CD14-positive monocyte (primary cell): ENCODE measurements at places on chromosomes 2 and 18.

DNA sequence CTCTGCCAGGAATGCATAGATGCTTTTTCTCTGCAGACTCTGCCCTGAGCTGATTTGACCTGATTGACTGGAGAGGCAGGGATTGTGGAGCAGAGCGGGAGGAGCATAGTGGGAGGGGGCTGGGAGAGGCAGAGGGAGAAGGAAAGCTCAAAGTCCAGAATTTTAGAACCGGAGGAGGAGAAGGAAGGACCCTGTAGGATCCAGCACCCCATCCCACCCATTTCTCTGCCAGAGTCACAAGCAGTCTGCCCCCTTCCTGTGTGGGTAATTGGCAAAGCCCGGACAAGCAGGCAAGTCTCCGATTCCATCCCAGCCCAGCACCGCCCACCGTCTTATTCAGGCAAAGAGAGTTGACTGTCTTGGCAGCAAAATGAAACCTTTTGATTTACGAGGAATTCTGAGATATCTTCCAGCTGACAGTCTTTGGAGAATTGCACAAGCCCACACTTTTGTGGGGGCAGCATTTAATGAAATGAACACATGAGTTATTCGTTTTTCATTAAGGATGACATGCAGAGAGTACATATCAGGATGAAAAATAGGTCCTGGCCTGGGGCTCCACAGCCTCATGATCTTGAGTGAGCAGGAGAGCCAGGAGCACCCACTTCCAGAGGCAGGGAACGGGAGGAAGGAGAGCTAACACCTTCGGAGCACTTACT is 103.1 kb downstream of the MCFD2 start:
- H3K36me3 ChIP-seq: no peaks in the 10 kb centered on the region
- H3K4me3 ChIP-seq: no peak overlapping the region
- DNase-seq: no peak
- H3K27me3 ChIP-seq: no peaks in the 10 kb centered on the region
- H3K27ac ChIP-seq: no peak overlapping the region

- H3K36me3 ChIP-seq: no peaks in the 10 kb centered on the region
- peak overlapping the region; percentile 62 for H3K27ac ChIP-seq
- H3K27me3 ChIP-seq: no peaks in the 10 kb centered on the region
- peaks cover 13% of the 10 kb centered on the region for H3K4me1 ChIP-seq
- DNase-seq: peak; percentile 54
These were observed 386.9 kb downstream of the FIGN start for GRCh38 chr2:163348857-163349380.

DNA sequence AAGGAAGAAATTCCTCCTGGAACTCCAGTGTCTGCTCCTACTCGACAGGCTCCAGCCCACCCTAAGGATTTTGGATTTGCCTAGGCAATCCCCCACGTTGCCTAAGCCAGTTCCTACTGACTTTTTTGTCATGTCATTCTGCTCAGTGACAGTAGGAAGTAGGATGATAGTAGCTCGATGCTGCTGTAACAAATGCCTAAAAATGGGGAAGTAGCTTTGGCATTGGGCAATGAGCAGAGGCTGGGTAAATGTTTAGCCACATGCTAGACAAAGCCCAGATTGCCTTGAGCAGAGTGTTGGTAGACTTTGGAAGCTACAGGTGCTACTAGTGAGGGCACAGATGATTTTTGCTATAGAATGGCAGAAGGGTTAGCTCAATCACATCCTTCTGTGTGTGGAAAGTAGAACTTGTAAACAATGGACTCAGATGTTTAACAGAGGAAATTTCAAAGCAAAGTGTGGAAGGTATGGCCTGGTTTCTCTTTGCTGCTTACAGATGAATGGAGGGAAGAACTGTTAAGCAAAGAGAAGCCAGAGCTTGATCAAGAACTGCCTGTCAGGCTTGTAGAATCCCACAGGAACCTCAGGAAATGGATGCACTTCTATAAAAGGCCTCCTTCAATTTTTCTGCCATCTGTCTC is 154.8 kb downstream of the RNF144A start:
- peak; percentile 91 for DNase-seq
- H3K4me3 ChIP-seq: no peak overlapping the region
- peak overlapping the region; percentile 90 for H3K27ac ChIP-seq
- peaks cover 38% of the 10 kb centered on the region for H3K4me1 ChIP-seq

- H3K4me3 ChIP-seq: no peak overlapping the region
- H3K4me1 ChIP-seq: no peaks in the 10 kb centered on the region
- no peaks in the 10 kb centered on the region for H3K27me3 ChIP-seq
- DNase-seq: no peak
- no peak overlapping the region for H3K27ac ChIP-seq
These were observed 127.6 kb downstream of the QPCT start for GRCh38 chr2:37471994-37472393.

GRCh38 chr2:72576459-72576858 is 249.4 kb downstream of the EXOC6B start:
- no peak overlapping the region for H3K4me3 ChIP-seq
- no peaks in the 10 kb centered on the region for H3K27me3 ChIP-seq
- H3K36me3 ChIP-seq: no peaks in the 10 kb centered on the region
- no peak for DNase-seq
- H3K27ac ChIP-seq: no peak overlapping the region
- no peaks in the 10 kb centered on the region for H3K4me1 ChIP-seq

DNA sequence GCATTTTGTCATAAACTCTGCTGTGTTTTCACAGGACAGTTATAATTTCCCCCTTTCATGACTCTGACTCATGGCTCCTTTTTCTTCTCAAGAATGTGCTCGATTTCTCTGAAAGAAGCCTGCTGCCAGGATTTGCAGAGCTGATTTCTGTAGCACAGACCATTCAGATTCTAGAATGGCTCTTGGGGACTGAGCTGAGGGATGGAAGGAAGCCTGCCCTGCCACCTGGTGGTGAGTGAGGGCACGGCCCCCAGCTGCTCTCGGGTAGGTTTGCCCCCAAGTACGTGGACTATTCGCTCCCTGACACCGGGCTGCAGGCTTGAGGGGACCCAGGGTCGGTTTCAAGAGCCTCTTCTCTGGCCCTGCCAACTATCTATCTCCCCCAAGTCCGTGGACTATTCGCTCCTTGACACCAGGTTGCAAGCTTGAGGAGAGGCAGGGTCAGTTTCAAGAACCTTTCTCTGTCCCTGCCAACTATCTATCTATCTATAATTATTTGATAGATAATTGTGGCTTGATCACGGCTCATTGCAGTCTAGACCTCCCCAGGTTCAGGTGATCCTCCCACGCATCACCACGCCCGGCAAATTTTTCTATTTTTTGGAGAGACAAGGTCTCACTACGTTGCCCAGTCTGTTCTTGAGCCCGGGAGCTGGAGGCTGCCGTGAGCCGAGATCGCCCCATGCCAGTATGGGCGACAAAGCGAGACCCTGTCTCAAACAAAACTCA is 1.4 kb upstream of the SMYD5 start:
- H3K36me3 ChIP-seq: no peaks in the 10 kb centered on the region
- no peaks in the 10 kb centered on the region for H3K27me3 ChIP-seq
- peaks cover 12% of the 10 kb centered on the region for H3K4me1 ChIP-seq
- H3K4me3 ChIP-seq: no peak overlapping the region

- no peak overlapping the region for H3K27ac ChIP-seq
- peaks cover 5% of the 10 kb centered on the region for H3K4me1 ChIP-seq
- H3K4me3 ChIP-seq: no peak overlapping the region
- DNase-seq: no peak
- no peaks in the 10 kb centered on the region for H3K27me3 ChIP-seq
These were observed 16.5 kb upstream of the CNNM3 start for GRCh38 chr2:96799623-96799935.

GRCh38 chr2:164737612-164738081 is 104.0 kb downstream of the COBLL1 start:
- H3K27ac ChIP-seq: no peak overlapping the region
- no peaks in the 10 kb centered on the region for H3K36me3 ChIP-seq
- no peak overlapping the region for H3K4me3 ChIP-seq

DNA sequence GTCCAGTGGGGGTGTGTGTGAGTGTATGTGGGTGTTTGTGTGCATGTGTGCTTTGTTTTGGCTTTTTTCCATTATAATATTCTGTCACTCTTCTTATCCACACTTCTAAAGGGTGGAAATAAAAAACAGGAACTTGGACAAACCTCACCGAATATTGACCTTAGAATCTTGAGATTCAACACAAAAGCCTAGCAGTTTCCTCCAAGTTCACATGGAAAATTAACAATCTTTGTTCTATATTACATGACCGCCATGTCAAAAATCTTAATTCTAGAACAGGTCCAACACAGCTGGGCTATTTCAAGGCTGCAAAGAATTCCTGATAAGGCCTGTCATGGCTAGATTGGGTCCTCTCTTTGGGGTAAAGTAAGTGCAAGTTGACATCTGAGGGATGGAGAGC is 169.3 kb upstream of the OSR1 start:
- no peaks in the 10 kb centered on the region for H3K27me3 ChIP-seq
- no peaks in the 10 kb centered on the region for H3K36me3 ChIP-seq
- no peaks in the 10 kb centered on the region for H3K4me1 ChIP-seq
- H3K27ac ChIP-seq: no peak overlapping the region

DNA sequence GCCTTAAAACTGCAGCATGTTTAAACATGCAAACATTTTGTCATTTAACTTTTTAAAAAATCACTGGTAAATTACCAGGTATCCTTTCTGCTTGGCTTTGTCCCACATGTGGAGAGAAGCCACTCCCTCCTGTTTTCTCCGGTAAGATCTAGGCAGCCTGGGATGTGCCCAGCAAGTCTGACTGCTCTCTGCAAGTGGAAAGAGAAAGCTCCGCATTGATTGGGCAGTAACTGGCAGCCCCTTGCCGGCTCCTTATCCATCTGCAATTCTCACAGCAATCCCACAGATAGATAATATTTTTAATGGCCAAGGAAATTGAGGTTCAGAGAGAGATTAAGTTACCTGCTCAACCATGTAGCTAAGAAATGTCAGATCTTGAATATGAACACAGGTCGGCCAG is 136.1 kb downstream of the TMEM200C start:
- H3K36me3 ChIP-seq: no peaks in the 10 kb centered on the region
- no peak overlapping the region for H3K27ac ChIP-seq
- H3K27me3 ChIP-seq: no peaks in the 10 kb centered on the region

GRCh38 chr2:27049422-27050280 is 1.8 kb upstream of the AGBL5 start:
- H3K27ac ChIP-seq: no peak overlapping the region
- peaks cover 6% of the 10 kb centered on the region for H3K27me3 ChIP-seq
- DNase-seq: no peak
- peaks cover 6% of the 10 kb centered on the region for H3K36me3 ChIP-seq

DNA sequence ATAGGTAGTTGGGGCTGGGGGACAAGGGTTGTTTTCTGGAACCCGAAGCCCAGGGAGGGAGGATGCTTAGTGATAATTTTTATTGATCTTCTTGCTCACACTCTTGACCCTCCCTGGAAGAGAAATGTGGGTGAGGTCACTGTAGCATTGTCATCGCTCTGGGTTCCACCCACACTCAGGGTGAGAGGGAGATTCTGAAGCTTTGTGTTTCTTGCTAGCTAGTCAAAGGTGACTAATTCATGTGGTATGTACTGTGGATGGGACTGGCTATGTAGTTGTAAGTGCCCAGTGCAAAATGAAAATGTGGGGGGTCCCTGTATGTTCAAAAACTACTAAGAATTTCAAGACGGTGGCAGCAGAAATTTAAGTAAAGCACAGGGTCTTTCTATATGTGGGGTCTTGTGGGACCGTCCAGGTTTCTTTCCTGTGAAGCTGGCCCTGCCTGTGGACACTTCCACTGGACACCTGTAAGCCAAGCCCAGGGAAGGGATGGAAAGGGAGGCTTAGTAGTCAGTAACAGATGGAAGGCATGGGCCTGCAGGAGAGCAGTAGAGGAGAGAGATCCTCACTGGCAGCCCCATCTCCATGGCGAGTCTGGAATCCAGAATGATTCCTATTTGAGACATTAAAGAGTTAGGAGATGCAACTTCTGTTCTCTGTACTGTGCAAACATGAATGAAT is 35.0 kb downstream of the TSN start:
- no peak overlapping the region for H3K27ac ChIP-seq
- H3K27me3 ChIP-seq: no peaks in the 10 kb centered on the region
- no peaks in the 10 kb centered on the region for H3K4me1 ChIP-seq
- H3K4me3 ChIP-seq: no peak overlapping the region
- no peak for DNase-seq

GRCh38 chr2:99522157-99522556 is 32.3 kb upstream of the REV1 start:
- no peaks in the 10 kb centered on the region for H3K4me1 ChIP-seq
- no peak for DNase-seq
- H3K27ac ChIP-seq: no peak overlapping the region
- H3K36me3 ChIP-seq: no peaks in the 10 kb centered on the region
- no peak overlapping the region for H3K4me3 ChIP-seq

- H3K27ac ChIP-seq: no peak overlapping the region
- no peak overlapping the region for H3K4me3 ChIP-seq
- H3K4me1 ChIP-seq: peaks cover 11% of the 10 kb centered on the region
- no peaks in the 10 kb centered on the region for H3K27me3 ChIP-seq
These were observed 27.5 kb upstream of the FAM124B start for GRCh38 chr2:224429441-224429810.

DNA sequence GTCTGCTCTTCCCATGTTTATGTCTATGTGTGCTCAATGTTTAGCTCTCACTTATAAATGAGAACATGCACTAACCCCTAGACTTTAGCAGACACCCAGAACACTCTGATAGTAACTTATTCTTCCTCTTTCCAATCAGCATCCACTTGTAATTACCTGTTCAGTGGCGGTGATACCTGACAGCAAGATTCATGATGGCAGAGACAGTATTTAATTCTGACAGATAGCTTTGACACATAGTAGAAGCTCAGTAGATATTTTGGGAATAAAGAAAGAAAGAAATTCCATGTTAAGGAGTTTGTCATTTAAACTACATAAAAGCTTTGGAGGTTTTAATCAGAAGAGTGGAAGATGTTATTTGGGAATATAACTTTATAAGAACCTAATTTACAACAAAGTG is 171.3 kb downstream of the CDH7 start:
- H3K27ac ChIP-seq: no peak overlapping the region
- no peaks in the 10 kb centered on the region for H3K27me3 ChIP-seq
- H3K36me3 ChIP-seq: no peaks in the 10 kb centered on the region

- peak; percentile 12 for DNase-seq
- H3K4me3 ChIP-seq: peak overlapping the region; percentile 29
- no peak overlapping the region for H3K27ac ChIP-seq
- H3K27me3 ChIP-seq: no peaks in the 10 kb centered on the region
- no peaks in the 10 kb centered on the region for H3K36me3 ChIP-seq
These were observed 679 bp downstream of the RNF144A start for GRCh38 chr2:6917761-6918421.

- DNase-seq: no peak
- H3K4me3 ChIP-seq: no peak overlapping the region
- H3K27me3 ChIP-seq: no peaks in the 10 kb centered on the region
- no peaks in the 10 kb centered on the region for H3K36me3 ChIP-seq
- no peaks in the 10 kb centered on the region for H3K4me1 ChIP-seq
These were observed 21.5 kb upstream of the ZEB2 start for GRCh38 chr2:144541396-144541795.

DNA sequence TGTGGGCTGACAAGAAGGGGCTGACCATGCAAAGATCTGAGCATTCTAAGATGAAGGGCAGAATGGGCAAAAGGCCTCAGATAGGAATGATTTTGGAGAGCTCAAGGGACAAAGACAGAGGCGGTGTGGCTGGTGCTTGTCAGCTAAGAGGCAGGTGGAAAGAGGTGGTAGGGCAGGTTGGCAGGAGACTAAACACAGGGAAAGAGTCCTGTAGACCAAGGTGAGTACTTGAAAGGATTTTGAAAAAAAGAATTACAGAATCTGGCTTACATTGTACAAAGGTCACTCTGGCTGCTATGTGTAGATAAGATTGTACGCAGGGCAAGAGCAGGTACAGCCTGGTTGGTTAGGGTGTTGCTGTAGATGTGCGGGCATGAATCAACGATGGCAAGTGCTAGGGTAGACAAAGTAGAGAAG is 50.6 kb downstream of the STK39 start:
- H3K27me3 ChIP-seq: no peaks in the 10 kb centered on the region
- peaks cover 12% of the 10 kb centered on the region for H3K4me1 ChIP-seq
- no peaks in the 10 kb centered on the region for H3K36me3 ChIP-seq
- no peak for DNase-seq
- H3K27ac ChIP-seq: no peak overlapping the region
